ENCODE measurements at places on chromosomes 1 and 21.

GRCh38 chr1:161313554-161314200, 504 bp upstream of the SDHC start:
- no peak for DNase-seq

GRCh38 chr1:36663772-36664430, 181.2 kb upstream of the CSF3R start:
- DNase-seq: no peak

DNA sequence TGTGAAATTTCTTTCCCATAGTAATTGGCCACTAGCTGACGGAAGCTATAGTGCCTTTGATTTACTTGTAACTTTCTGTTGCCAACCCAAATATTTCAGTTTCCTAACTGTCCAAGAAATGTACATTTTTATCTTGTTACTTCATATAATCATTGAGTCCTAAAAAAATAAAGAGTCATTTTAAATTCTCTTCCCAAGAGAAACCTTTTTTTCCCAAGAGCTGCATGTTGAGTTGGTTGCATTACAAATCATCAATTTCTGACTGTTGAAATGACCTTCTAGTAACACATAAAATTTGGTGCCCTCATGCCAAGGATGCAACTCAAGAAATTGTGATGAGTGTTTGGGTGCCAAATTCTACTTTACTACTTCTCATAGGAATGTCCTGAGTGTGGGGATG, 61.0 kb downstream of the HMCN1 start:
- no peak for DNase-seq

DNA sequence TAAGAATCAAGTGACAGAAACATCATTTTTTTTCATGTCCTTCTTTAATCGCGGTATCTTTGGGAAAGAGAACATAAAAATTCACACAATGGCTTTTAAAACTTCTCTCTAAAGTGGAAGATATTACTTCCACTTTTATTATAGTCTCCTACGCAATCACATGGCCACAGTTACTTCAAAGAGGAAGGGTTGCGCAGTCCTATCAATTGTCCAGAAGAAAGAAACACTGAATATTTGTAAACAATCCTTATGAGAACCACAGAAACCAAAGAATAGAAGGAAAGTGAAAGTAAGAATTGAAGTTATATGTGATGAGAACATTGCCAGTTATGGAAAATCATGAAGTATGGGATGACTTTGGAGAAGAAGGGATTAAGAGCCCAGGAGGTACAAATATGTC, 32.6 kb downstream of the CFH start:
- DNase-seq: no peak

DNA sequence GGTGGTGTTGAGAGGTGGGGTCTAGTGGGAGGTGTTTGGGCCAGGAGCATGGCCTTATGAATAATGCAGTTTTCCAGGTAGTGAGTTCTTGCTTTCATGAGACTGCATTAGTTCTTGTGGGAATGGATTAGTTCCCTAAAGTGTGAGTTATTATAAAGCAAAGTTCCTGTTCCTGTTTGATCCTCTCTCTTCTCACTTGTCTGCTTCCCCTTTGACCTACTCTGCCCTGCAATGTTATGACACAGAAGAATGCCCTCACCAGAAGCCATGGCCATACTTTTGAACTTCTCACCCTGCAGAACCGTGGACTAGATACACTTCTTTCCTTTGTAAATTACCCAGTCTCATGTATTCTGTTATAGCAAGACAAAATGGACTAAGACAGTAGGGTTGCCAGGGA, 53.6 kb downstream of the MAP3K7CL start:
- no peak for DNase-seq

DNA sequence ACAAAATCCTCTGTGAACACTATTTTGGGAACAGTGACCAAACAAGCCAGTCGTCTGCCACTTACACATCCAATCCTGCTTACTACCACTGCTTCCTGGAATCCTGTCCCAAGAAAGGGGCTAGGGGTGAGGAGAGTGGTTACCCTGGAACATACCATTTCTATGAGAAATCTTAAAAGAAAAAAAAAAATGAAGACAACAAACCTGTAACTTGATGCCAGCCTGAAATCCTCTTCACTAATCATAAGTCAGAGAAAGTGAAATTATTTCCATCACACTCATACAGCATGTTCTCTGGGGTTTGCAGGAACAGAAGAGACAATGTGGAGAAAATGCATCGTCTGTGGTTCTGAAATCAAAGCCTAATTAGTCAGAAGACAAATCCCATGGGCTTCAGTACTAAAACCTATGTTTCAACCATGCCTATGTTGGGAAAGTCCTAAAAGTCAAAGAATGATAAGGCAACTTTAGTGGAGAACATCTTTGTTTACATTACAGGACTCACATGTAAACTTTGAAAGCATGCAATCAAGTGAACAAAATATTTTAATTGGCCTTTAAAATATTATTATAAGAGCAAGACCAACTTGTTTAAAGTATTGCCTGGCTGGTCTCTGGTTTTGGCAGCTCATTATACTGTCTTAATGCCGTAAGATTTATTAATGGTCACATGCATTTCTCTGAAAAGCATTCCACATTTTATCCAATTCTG, 220.7 kb downstream of the LTN1 start:
- DNase-seq: no peak

GRCh38 chr1:152227310-152227928, 3.4 kb upstream of the HRNR start:
- peak; percentile 65 for DNase-seq

DNA sequence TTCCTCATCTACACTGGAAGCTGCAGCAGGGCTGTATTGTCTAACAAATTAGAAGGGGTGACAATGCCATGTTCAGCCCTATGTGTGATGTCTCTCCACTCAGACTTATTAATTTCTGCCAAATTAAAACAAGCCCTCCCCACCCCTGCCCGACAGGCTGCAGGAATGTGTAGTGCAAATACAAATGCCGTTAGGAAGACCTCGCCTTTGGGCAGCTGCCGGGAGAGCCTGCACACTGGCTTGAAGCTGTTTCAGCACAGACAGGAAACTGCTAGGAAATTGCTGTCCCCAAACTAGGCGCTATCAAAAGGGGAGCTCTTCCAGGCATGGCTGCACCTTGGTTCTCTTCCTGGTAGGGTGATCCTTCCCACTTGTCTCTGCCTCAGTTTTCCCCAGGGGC, 135.2 kb downstream of the ELAVL4 start:
- DNase-seq: no peak

DNA sequence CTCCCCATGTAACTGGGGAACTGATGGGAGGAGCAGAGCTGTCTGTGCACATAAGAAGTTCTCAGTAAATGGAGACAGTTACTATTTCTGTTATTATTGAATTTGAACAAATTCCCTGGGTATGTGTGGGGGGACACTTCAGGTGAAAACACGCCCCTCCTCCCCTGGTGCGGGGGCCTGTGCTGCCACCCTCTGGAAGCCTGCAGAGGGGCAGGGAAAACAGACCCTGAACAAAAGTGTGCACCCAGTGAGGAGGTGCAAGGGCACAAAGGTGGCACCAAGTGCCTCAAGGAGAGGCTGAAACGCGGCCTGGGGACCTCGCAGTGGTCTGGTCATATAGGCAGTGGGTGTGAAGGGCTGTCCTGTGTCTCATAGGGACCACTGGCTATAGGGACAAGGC, 18.2 kb upstream of the NADK start:
- no peak for DNase-seq

GRCh38 chr1:233289676-233290075, 5.8 kb downstream of the PCNX2 start:
- DNase-seq: no peak

DNA sequence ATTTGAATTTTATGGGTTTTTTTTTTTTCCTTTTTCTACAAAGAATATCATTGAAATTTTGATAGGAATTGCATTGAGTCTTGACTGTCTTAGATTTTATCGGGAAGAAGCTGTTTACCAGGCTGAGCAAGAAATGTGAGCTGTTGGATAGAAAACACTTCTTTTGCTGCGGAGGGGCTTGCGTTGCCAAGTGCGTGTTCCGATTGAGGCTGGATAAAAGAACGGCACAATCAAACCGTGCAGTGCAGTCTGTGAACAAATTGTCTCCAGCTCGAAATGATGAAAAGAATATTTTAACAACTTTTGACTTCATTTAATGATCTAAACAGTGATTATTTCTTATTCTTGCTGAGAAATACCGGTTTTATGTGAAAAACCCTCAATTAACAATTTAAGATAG, 149.4 kb downstream of the RYR2 start:
- no peak for DNase-seq

DNA sequence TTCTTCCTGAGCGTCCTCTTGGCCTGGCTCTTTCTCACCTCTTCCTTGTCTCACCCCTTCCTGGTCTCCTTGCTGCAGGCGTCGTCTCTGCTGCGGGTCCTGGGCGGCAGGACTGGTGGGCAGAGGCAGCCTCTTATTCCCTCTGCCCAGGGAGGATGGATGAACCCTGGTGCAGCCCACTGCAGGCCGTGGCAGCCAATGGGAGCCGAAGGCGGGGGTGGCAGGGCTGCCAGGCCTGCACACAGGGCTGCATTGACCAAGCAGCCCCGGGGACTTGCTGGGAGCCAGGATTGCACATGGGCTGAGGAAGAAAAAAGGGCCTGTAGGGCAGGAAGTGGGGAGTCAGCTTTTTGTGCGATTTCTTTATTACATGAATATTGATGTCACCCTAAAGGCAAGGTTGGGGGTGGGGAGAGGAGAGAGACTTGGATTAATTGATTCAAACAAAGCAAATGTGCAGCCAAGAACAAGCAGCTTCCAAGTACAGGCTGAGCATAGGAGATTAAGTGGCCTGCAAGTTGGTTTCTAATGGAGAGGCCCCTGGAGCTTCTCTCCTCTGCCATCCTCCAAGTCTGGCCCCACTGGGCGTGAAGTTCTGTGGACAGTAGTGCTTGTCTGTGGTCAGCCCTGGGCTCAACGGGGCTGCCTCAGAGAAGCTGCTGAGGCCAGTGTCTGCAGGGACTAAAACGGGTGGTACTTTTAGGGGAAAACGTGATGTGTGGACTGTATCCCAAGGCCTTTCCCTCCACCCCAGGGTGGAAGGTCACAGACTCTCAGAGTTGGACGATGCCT, at the start of gene S100B:
S100B (minus strand) TSS at position 108 of the 792 bp plus-strand sequence. CDS start 2,667 bp downstream, outside the sequence.
- no peak for DNase-seq

GRCh38 chr1:171566467-171566866, 55.6 kb upstream of the MYOCOS start:
- peak; percentile 19 for DNase-seq

- no peak for DNase-seq
Observed at GRCh38 chr1:31757204-31757679, 6.9 kb downstream of the ADGRB2 start.

DNA sequence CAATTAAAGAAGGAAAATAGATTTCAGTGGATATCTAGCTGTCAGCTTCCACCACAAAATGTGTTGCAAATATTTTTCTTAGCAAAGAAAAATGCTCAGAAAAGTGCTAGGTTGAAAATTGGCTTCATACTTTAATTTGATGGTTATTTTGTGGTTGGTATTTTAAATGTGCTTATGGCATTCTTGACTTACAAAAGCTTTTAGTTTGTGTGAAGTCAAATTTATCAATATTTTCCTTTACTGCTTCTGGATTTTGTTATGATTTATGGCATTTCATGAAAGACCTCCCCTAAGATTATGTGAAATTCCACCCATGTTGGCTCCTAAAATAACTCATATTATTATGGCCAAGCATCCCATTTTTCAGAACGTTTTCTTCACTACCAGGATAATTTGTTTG, 51.5 kb downstream of the PSMG1 start:
- no peak for DNase-seq

DNA sequence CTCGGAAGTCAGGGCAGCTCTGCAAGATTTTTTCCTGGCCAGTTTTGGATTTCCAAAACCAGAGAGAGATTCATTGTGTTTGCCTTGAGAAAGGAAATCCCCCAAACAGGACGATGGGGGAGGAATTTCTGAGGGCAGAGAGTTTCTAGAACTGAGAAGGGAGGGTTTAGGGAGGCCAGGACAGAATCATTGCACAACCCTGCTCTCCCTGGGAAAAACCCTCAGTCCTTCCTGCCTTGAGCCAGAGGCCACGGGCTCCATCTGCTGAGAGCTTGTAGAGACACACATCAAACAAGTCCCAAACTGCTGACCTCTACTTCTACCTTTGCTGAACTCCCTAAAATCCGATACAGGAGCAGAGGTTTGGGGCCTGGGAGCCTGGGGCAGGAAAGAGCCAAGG, 99.7 kb downstream of the NMNAT2 start:
- DNase-seq: no peak

DNA sequence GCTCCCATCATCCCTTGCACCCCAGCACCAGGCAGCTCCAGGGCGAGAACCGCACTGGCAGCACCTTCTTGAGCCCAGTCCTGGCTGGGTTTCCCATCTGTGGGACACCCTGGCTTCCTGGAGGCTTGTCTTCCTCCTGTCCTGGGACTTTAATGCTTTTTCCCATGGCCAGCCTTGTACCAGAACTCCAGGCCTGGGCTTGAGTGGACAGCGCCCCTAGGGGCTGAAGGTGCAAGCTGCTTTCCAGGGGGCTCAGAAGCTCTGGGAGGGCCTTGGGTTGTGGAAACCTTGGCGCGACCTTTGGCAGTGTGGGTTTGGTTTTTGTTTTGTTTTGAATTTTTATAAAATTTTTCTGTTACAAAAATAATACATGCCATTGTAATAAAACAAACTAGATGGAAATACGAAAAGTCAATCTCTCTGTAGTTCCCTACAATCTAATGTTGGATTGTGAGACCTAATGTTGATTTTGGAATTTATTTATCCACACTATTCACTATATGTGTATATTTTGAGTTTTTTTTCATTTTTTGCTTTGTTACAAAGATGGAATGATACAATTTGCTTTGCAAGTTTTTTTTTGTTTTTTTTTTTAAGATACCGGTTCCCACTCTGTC, 33.8 kb upstream of the RPL11 start:
- DNase-seq: peak; percentile 37

- no peak for DNase-seq
Observed at GRCh38 chr1:77739235-77739634, 20.4 kb downstream of the USP33 start.

DNA sequence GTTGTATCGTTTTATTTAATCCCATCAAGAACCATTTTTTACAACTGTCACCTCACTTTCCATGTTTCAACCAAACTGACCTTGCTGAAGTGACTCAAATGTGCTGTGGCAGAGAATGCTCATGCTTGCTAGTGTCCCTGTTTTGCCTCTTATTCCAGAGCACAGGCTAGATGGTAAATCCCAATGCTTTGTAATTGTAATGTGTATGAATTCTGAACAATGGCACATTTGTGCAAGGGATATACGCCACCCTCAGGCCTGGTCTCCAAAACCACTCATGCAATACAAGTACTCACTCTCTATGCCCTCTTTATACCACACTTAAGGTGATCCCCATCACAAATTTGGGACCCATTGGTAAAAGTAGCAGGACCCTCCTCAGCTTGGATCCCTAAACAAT, 313.6 kb downstream of the HHIPL2 start:
- DNase-seq: no peak

GRCh38 chr1:238377280-238377919, 486.7 kb upstream of the ZP4 start:
- no peak for DNase-seq

DNA sequence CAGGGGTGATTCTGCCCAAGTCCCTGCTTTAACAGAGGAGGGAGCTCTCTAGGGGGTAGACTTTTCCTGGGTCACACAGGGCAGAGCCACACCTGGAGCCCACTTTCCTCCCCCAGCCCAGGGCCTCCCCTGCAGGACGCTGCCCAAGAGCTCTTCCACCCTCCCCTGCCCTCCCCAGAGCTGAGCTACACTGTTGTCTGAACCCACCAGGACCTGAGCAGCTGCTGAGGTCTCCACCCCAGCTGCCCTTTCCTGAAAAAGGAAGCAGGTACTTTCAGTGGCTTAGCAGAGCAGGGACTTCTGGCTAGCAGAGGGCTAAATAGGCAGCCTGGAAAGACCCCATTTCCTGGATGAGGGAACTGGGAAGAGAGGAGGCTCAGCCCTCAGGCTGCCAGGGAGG, 169.3 kb upstream of the ETV3 start:
- no peak for DNase-seq
